ENCODE measurements at places on chromosomes 1 and 21. TPM values are rescaled to one million over a fixed set of nuclear protein-coding genes. Genes with fewer than 3 reads are reported as not detected.

KMO gene
- total RNA-seq, result 32.2 TPM

- no peak overlapping the region for H3K27ac ChIP-seq
- H3K4me1 ChIP-seq, result no peaks in the 10 kb centered on the region
- no peaks in the 10 kb centered on the region for H3K36me3 ChIP-seq
- no peaks in the 10 kb centered on the region for H3K27me3 ChIP-seq
These were observed 6.8 kb upstream of the SLAMF1 start for GRCh38 chr1:160653620-160654016.

PTPRC gene
- total RNA-seq, result 27.7 TPM

KCNE1 gene
- total RNA-seq, result 0.70 TPM

DNA sequence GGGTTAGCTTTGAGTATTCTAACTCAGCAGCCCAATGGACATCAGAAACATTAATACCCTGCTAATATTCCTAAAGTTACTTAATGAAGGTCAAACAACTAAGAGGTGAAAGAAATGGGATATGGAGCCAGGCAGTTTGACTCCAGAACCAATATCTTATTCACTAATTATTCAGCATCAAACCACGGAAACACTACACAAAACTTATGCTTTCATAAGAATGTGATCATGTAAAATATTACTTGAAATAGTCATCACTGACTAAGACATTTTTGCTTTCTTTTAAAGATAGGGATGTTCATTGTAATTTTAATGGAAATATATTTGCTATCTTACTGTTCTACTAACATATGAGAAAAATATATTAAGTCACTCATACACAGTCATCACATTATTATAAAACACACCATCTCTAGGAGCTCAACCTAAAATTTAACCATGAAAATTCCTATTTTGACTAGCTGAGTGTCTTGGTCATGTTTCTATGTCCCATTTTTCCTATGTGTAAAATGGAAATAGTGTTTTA lies 240.9 kb downstream of the KCTD3 start:
- no peaks in the 10 kb centered on the region for H3K4me1 ChIP-seq
- no peaks in the 10 kb centered on the region for H3K36me3 ChIP-seq
- no peak overlapping the region for H3K27ac ChIP-seq
- H3K27me3 ChIP-seq, result no peaks in the 10 kb centered on the region

All from Peyer's patch (tissue), 4 donors.